ENCODE measurements at places on chromosomes 5 and 9. TPM values are rescaled to one million over a fixed set of nuclear protein-coding genes. Genes with fewer than 3 reads are reported as not detected.
A peak's percentile ranks its signal among the peaks of the same experiment; 100 is the strongest.

DNA sequence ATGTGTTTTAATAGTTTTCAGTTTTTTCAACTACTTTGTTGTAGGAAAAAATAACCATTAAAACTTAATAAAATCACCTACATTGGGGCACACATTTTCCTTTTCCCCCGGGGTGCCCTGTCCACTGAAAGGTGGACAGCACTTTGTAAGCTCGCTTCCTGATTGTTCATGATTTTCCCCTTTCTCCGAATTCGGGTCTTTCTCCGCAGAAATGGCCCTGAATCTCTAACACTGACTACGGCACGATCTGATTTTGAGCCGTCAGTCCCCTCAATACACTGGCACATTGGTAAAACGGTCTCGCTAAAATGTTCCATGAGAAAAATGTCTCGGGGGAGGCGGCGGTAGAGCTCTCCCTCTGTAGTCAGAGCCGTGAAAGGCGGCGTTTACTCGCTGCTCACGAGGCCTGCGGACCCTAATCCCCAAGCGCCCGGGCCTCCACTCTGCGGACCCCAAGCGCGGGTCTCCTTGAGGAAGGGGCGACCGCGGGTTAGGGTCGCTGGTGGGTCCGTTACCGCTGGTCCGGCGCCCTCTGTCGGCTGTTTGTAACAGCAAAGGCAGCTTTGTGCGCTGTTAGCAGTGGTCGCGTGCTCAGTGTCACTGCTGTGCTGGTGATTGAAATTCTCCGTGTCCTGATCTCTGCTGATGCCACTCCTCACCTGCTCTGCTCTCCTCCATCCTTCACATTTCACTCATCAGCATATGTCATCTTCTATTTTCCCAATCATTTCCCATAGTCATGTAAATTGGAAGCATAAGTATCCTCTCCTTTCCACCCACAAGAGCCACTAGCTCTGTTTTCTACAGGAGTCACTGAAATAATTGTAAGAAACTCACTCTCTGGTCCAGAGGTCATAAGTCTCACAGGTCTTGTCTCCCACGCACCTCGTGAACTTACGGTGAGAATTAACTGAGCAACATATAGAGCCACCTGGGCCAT is 10.8 kb upstream of the IFNA2 start:
- no peaks in the 10 kb centered on the region for H3K27me3 ChIP-seq
- H3K4me1 ChIP-seq, result peaks cover 4% of the 10 kb centered on the region
- no peak overlapping the region for H3K27ac ChIP-seq
- peak; percentile 45 for DNase-seq
- H3K4me3 ChIP-seq, result peak overlapping the region; percentile 44
- no peaks in the 10 kb centered on the region for H3K36me3 ChIP-seq

- H3K4me3 ChIP-seq, result no peak overlapping the region
- no peaks in the 10 kb centered on the region for H3K36me3 ChIP-seq
- H3K27ac ChIP-seq, result no peak overlapping the region
- no peaks in the 10 kb centered on the region for H3K27me3 ChIP-seq
Measured at GRCh38 chr9:134230092-134230941, 66.0 kb upstream of the RNU6ATAC start.

- H3K4me1 ChIP-seq, result no peaks in the 10 kb centered on the region
- H3K36me3 ChIP-seq, result no peaks in the 10 kb centered on the region
- H3K4me3 ChIP-seq, result no peak overlapping the region
- no peaks in the 10 kb centered on the region for H3K27me3 ChIP-seq
- H3K27ac ChIP-seq, result no peak overlapping the region
Measured at GRCh38 chr9:134215420-134215698, 51.0 kb upstream of the RNU6ATAC start.

DNA sequence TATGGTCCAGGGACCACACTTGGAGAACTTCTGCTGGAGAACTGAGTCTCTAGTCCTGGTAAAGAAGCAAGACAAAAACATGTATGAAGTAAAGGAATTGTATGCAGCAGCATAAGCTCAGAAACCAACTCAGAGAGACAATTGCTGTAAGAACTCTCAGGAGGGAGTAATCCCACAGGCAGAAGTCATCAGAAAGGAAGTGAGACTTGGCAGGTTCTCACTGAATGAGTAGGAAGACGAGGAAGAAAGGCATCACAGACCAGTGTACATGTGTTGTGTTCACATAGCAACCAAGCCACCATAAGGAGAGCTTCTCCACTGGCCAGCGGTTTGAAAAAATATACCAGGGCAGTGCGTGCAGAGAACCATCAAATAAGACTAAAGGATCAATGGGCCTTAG is 57.9 kb upstream of the FST start:
- H3K27me3 ChIP-seq, result no peaks in the 10 kb centered on the region
- no peak overlapping the region for H3K4me3 ChIP-seq
- no peak for DNase-seq
- no peak overlapping the region for H3K27ac ChIP-seq
- H3K4me1 ChIP-seq, result no peaks in the 10 kb centered on the region

DNA sequence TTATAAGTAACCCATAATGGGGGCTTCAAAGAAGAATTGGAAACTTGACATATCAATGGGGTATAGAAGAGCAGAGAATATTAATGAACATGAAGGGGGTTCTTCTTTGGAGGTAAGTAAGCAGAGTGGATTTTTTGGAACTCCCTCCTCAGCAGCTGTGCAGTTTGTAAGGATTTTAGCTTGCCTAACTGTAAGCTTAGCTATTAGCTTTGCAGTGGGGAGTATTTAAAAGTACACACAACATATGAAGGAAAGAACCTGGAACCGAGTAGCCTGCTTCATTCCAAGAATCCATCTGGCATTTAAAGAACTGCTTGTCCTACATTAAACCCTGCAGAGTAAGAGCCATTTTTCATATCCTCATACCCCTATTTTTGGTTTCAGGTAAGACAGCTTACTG is 2.2 kb upstream of the PBX3 start:
- no peak overlapping the region for H3K27ac ChIP-seq
- no peaks in the 10 kb centered on the region for H3K27me3 ChIP-seq
- no peak for DNase-seq

GRCh38 chr5:122454541-122454940 is 142.5 kb downstream of the SNCAIP start:
- no peaks in the 10 kb centered on the region for H3K36me3 ChIP-seq
- H3K4me3 ChIP-seq, result no peak overlapping the region
- H3K27ac ChIP-seq, result no peak overlapping the region

GRCh38 chr9:114181607-114182409 is 26.5 kb downstream of the COL27A1 start:
- H3K4me3 ChIP-seq, result no peak overlapping the region
- no peak for DNase-seq
- no peaks in the 10 kb centered on the region for H3K27me3 ChIP-seq

DNA sequence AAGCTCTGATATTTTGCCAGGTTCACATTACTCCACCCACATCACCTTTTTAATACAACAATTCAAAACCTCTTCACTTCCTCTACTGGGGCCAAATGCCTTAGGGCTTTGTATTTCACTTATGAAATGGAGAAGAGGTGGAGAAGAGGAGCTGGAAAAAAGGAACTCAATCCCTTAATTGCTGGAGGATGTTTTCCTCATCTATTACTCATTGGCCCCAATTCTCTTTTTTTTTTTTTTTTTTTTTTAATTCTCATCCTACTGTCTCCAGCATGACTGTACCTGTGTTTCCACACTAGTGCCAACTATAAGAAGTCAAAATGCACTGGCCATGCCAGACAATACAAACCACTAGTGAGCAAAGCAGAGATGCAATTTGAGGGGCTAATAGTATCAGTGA is 20.9 kb downstream of the FAM13B start:
- peaks cover 27% of the 10 kb centered on the region for H3K36me3 ChIP-seq
- no peak overlapping the region for H3K27ac ChIP-seq
- no peaks in the 10 kb centered on the region for H3K4me1 ChIP-seq
- no peak overlapping the region for H3K4me3 ChIP-seq
- no peaks in the 10 kb centered on the region for H3K27me3 ChIP-seq

GRCh38 chr9:29806937-29807618 is 2233.8 kb upstream of the C9orf72 start:
- H3K36me3 ChIP-seq, result no peaks in the 10 kb centered on the region
- no peak overlapping the region for H3K27ac ChIP-seq
- no peak overlapping the region for H3K4me3 ChIP-seq
- DNase-seq, result no peak
- H3K27me3 ChIP-seq, result no peaks in the 10 kb centered on the region

- no peaks in the 10 kb centered on the region for H3K36me3 ChIP-seq
- no peak overlapping the region for H3K4me3 ChIP-seq
- DNase-seq, result no peak
- H3K27me3 ChIP-seq, result no peaks in the 10 kb centered on the region
- H3K27ac ChIP-seq, result no peak overlapping the region
Measured at GRCh38 chr5:174798551-174798951, 74.2 kb downstream of the MSX2 start.

GRCh38 chr5:62902126-62902525 is 323.5 kb downstream of the LRRC70 start:
- no peaks in the 10 kb centered on the region for H3K4me1 ChIP-seq
- no peaks in the 10 kb centered on the region for H3K36me3 ChIP-seq
- no peaks in the 10 kb centered on the region for H3K27me3 ChIP-seq
- no peak for DNase-seq
- H3K4me3 ChIP-seq, result no peak overlapping the region

GRCh38 chr9:127865645-127866464 is 11.4 kb upstream of the ENG start:
- DNase-seq, result no peak
- H3K4me1 ChIP-seq, result peaks cover 40% of the 10 kb centered on the region

GRCh38 chr5:60366489-60366888 is 333.5 kb downstream of the DEPDC1B start:
- no peak for DNase-seq
- no peak overlapping the region for H3K27ac ChIP-seq
- H3K4me3 ChIP-seq, result no peak overlapping the region
- H3K4me1 ChIP-seq, result no peaks in the 10 kb centered on the region
- H3K27me3 ChIP-seq, result no peaks in the 10 kb centered on the region

DNA sequence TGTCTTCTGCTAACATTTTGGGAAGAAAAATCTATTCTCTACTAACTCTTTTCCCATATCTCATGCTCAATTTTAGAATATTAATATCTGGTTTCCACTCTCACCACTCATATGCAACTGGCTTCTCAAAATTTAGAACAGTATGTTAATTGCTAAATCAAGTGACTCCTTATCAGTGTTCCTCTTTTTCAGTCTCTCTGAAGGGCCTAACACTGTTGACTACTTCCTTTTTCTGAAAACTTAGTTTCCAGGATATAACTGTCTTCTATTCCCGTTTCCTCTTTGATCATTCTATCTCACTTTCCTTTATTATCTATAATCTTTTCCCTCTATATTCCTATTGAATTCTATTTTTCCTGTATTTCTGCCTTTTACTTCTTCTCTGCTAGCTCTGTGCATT is 1717.2 kb upstream of the C9orf72 start:
- no peaks in the 10 kb centered on the region for H3K4me1 ChIP-seq
- H3K36me3 ChIP-seq, result no peaks in the 10 kb centered on the region
- H3K27me3 ChIP-seq, result no peaks in the 10 kb centered on the region
- H3K27ac ChIP-seq, result no peak overlapping the region
- DNase-seq, result no peak
- H3K4me3 ChIP-seq, result no peak overlapping the region

DNA sequence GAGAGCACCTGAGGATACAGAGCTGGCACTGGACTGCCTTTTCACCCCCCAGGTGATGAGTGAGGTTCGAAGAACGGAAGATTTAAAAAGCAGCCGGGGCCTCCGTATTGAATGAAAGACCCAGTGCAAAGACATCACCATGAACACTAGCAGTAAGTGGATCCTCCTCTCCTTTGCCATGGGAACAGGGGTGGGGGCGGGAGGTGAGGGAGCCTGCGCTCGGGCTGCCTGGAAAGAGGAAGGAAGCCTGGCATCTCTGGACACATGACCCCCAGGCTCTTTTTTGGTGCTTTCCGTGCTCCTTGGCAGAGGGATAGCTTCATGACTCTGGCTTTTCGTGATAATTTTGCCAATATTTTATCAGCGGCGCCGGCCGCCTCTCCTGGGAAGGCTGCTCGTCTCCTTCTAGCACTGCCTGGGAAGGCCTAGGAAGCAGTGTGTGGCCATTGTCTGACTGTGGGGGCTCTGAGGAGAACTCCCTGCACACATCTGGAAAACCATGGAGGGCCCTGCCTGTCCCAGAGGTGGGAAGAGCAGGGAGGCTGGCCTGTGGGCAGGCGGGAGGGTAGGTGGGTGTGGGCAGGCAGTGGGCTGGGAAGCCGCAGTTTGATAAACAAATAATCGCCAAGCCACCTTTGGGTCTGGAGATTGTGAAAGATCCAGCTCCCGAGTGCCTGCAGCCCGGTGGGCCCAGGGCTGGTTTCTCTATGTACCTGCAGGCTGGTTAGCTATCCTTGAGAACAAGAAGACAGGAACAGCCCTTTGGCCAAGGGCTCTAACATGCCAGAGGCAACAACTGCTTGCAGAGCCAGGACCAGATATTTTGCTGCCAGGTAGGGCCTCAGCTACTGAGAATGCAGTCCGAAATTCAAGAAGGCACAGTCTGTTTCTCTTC is 911 bp downstream of the ABLIM3 start:
- H3K4me3 ChIP-seq, result peak overlapping the region; percentile 56
- no peaks in the 10 kb centered on the region for H3K36me3 ChIP-seq
- H3K27ac ChIP-seq, result no peak overlapping the region
- no peak for DNase-seq

GRCh38 chr5:332843-333242 is 11.3 kb downstream of the AHRR start:
- H3K4me3 ChIP-seq, result no peak overlapping the region
- no peaks in the 10 kb centered on the region for H3K27me3 ChIP-seq
- H3K4me1 ChIP-seq, result no peaks in the 10 kb centered on the region
- H3K27ac ChIP-seq, result no peak overlapping the region

GRCh38 chr9:129627556-129628440 is 1.8 kb downstream of the NTMT1 start:
- DNase-seq, result no peak
- peaks cover 6% of the 10 kb centered on the region for H3K36me3 ChIP-seq
- peaks cover 54% of the 10 kb centered on the region for H3K4me1 ChIP-seq
- H3K4me3 ChIP-seq, result peak overlapping the region; percentile 100

GRCh38 chr5:74895906-74896305 is 29.7 kb upstream of the FAM169A start:
- H3K4me1 ChIP-seq, result no peaks in the 10 kb centered on the region
- H3K27ac ChIP-seq, result no peak overlapping the region
- H3K36me3 ChIP-seq, result no peaks in the 10 kb centered on the region

- no peaks in the 10 kb centered on the region for H3K36me3 ChIP-seq
- no peak for DNase-seq
Measured at GRCh38 chr9:103816146-103816545, 278.0 kb upstream of the SMC2 start.

DNA sequence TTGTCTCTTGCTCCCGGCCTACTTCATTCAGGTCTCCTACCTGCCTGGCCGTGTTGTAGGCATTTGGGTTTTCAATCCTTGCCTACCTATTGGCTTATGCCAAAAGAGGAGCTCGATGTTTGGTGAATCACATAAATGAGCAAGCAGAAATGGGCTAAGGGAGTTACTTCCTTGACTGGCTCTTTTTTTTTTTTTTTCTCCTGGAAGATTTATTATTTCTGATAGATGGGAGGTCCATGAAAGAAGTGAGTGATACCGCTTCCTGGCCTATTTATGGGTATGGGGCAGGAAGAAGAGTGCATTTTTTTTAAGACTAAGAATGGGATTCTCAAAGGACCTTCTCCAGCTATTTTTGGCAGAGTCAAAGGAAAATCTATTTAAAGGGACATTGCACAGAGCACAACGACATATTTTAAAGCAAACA is 294.1 kb downstream of the ARHGAP26 start:
- no peak overlapping the region for H3K27ac ChIP-seq
- H3K4me3 ChIP-seq, result no peak overlapping the region
- no peaks in the 10 kb centered on the region for H3K27me3 ChIP-seq
- DNase-seq, result no peak

The TLR4 gene
- total RNA-seq, result 0.48 TPM

The LCN10 gene
- 1.2 TPM for total RNA-seq

The SLC6A3 gene
- not detected for total RNA-seq

The LURAP1L gene
- total RNA-seq, result not detected

The GADD45G gene
- 2.6 TPM for total RNA-seq

The ZNF462 gene
- 0.18 TPM for total RNA-seq

The PCDHGC5 gene
- not detected for total RNA-seq

The RUSC2 gene
- total RNA-seq, result 1.1 TPM

The SLC4A9 gene
- total RNA-seq, result not detected

The LPAR1 gene
- not detected for total RNA-seq

Data from CD8-positive, alpha-beta memory T cell (primary cell).